ENCODE measurements at places on chromosomes 12 and 14. TPM values are rescaled to one million over a fixed set of nuclear protein-coding genes. Genes with fewer than 3 reads are reported as not detected.

TESPA1 gene
- total RNA-seq = 0.82 TPM

NELL2 gene
- total RNA-seq = 3.0 TPM

ART4 gene
- 0.49 TPM for total RNA-seq

OR4K14 gene
- total RNA-seq = not detected

BMP4 gene
- total RNA-seq = 11.7 TPM

PTPRR gene
- 43.8 TPM for total RNA-seq

NTS gene
- 0.32 TPM for total RNA-seq

GPR65 gene
- total RNA-seq = 0.35 TPM

NPAS3 gene
- 1.6 TPM for total RNA-seq

RNASE7 gene
- 0.30 TPM for total RNA-seq

MGP gene
- 180 TPM for total RNA-seq

TSPAN11 gene
- 1.3 TPM for total RNA-seq

P2RX2 gene
- total RNA-seq = not detected

PCED1B gene
- 2.1 TPM for total RNA-seq

GPR84 gene
- total RNA-seq = 0.21 TPM

AICDA gene
- not detected for total RNA-seq

KRT4 gene
- total RNA-seq = not detected

TCP11L2 gene
- total RNA-seq = 45.6 TPM

PRPH gene
- 3.9 TPM for total RNA-seq

SAMD4A gene
- 5.6 TPM for total RNA-seq

MYH6 gene
- total RNA-seq = not detected

CLEC6A gene
- total RNA-seq = not detected

RTL1 gene
- total RNA-seq = not detected

FAM186B gene
- total RNA-seq = 0.27 TPM

WNT1 gene
- not detected for total RNA-seq

RPL36AL gene
- total RNA-seq = 198 TPM

SOAT2 gene
- 0.12 TPM for total RNA-seq

OVCH1 gene
- not detected for total RNA-seq

SLC41A2 gene
- 90.9 TPM for total RNA-seq

KLRK1 gene
- total RNA-seq = 1.1 TPM

KCNH3 gene
- 0.05 TPM for total RNA-seq

TMBIM4 gene
- total RNA-seq = 168 TPM

LYZ gene
- 162 TPM for total RNA-seq

FOXM1 gene
- total RNA-seq = 89.3 TPM

TMCC3 gene
- total RNA-seq = 77.4 TPM

RAD51AP1 gene
- total RNA-seq = 6.6 TPM

PRICKLE1 gene
- total RNA-seq = 2.9 TPM

KRT77 gene
- not detected for total RNA-seq

ADAMTS20 gene
- not detected for total RNA-seq

DBX2 gene
- total RNA-seq = not detected

AKT1 gene
- 117 TPM for total RNA-seq

MIP gene
- not detected for total RNA-seq

FGF6 gene
- total RNA-seq = not detected

GALNT4 gene
- 54.4 TPM for total RNA-seq

SDR9C7 gene
- not detected for total RNA-seq

TFCP2 gene
- 24.4 TPM for total RNA-seq

PMCH gene
- total RNA-seq = not detected

CAPS2 gene
- total RNA-seq = 1.5 TPM

TAC3 gene
- total RNA-seq = 1.9 TPM

CDKN3 gene
- 59.5 TPM for total RNA-seq

EFCAB11 gene
- total RNA-seq = 12.1 TPM

CLEC1A gene
- 1.8 TPM for total RNA-seq

NEUROD4 gene
- total RNA-seq = not detected

TBX3 gene
- 4.8 TPM for total RNA-seq

CREBL2 gene
- 28.9 TPM for total RNA-seq
